Stimulated activated memory B cell treated with anti-CD40 and anti-IgM and Interleukin-4, amounts not matched to agents 10 μg/mL and 1 μg/mL and 100 μg/mL, for 72 hours (primary cell): ENCODE measurements at places on chromosomes 5 and 9.
A peak's percentile ranks its signal among the peaks of the same experiment; 100 is the strongest.

DNA sequence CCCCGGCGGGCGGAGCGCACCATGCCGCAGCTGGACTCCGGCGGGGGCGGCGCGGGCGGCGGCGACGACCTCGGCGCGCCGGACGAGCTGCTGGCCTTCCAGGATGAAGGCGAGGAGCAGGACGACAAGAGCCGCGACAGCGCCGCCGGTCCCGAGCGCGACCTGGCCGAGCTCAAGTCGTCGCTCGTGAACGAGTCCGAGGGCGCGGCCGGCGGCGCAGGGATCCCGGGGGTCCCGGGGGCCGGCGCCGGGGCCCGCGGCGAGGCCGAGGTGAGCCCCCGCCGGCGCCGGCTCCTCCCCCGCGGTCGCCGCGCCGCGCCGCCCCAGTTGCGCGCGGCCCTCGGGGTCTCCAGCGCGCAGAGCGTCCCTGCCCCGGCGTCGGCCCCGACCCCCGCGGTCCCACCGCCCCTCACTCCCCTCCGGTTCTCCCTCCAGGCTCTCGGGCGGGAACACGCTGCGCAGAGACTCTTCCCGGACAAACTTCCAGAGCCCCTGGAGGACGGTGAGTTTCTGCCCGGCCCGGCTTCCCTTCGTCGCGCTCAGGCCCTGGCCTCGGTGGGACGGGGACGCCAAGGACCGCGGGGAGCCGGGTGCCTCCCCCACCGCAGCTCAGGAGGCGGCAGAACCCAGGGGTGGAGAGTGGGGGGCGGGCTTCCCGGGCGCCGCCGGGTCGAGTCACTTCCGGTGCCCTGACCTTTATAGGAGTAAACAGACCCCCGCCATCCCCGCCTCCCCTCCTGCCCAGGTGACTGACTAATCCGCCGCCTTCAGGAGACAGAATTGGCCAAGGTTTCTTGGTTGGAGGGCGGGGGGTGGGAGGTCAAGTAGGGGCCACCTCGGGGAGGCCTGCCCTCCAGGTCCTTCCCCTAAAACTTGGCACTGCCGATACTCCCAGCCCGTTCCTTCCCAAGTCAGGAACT lies 665 bp downstream of the TCF7 start:
- peak; percentile 32 for ATAC-seq

DNA sequence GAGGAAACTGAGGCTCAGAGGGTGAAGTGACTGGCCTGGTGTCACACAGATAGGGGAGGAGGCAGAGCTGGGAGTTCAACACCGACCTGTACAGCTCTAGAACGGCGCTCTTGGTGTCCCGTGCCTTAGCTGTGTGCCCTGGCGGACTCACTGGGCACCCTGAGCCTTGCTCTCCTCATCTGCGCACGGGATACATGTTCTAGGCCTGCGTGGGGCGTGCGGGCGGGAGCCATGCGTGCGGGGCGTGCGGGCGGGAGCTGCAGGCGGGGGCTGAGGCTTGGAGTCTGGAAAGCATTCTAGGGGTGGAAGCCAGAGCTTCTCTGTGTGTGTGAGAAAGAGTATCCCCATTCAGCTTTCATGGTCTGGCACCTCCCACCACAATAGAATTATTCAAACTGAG lies 165.3 kb downstream of the GAPVD1 start:
- no peak for ATAC-seq

GRCh38 chr9:95722141-95722540 lies 153.3 kb upstream of the ERCC6L2 start:
- ATAC-seq: no peak

GRCh38 chr5:73451224-73452130 lies 2.9 kb upstream of the FOXD1 start:
- no peak for ATAC-seq

- no peak for ATAC-seq
Measured at GRCh38 chr5:58938563-58939424, 355.9 kb downstream of the RAB3C start.

- ATAC-seq: peak; percentile 69
Measured at GRCh38 chr9:33446946-33447798, at the start of gene AQP3. TSS of gene AQP3 (minus strand) at chr9:33447593. CDS start at chr9:33447530, 63 bp downstream.

DNA sequence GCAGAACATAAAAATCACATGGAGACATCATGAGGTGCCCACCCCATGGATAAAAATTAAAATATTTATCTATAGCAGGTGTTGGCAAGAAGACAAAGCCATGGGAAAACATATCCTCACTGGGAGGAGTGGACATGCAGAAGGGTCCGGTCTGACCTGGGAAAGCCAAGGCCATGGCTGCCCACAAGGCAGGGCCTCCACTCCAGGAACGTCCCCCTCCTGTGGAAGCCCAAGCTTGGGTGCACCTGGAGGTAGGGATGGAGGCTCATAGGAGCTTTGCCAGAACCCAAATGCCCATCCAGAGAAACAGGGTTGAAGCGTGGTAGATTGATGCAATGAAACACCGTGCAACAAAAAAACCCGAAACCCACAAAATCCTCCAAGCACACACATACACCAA lies 81.4 kb upstream of the COL5A1 start:
- no peak for ATAC-seq
